Neural cell (in vitro differentiated cells): ENCODE measurements at places on chromosomes 7 and 10. TPM values are rescaled to one million over a fixed set of nuclear protein-coding genes. Genes with fewer than 3 reads are reported as not detected.

The GGCT gene
- polyA plus RNA-seq, result 39.8 and 40.5 TPM in 2 replicates

The PRPS1L1 gene
- not detected in 2 replicates for polyA plus RNA-seq

The MMRN2 gene
- polyA plus RNA-seq, result 0.15 TPM in 1 of 2 replicates, not detected in the other

The GOT1 gene
- polyA plus RNA-seq, result 43.6 and 59.1 TPM in 2 replicates

The LRRC4 gene
- 15.7 and 15.8 TPM in 2 replicates for polyA plus RNA-seq

The FKBP6 gene
- polyA plus RNA-seq, result not detected in 2 replicates

The GATA3 gene
- not detected in 2 replicates for polyA plus RNA-seq

The POLD2 gene
- 79.5 and 84.6 TPM in 2 replicates for polyA plus RNA-seq
